OCI-LY7 (cell line): ENCODE measurements at places on chromosomes 3 and 15. TPM values are rescaled to one million over a fixed set of nuclear protein-coding genes. Genes with fewer than 3 reads are reported as not detected.

The RASGRP1 gene
- total RNA-seq = 6.1 and 12.9 TPM in 2 replicates

The INSYN1 gene
- total RNA-seq = not detected in 2 replicates

The IMPG2 gene
- not detected in 2 replicates for total RNA-seq

The BHLHE40 gene
- total RNA-seq = 0.11 TPM in 1 of 2 replicates, not detected in the other

The GOLGA6L10 gene
- 0.39 and 0.49 TPM in 2 replicates for total RNA-seq

The DOCK3 gene
- not detected in 2 replicates for total RNA-seq

The RNU6-1 gene
- not detected in 2 replicates for total RNA-seq

The DNAJC13 gene
- total RNA-seq = 42.7 and 46.1 TPM in 2 replicates

The CCR2 gene
- total RNA-seq = not detected in 2 replicates

The HESX1 gene
- total RNA-seq = 4.7 and 6.0 TPM in 2 replicates

The PRTG gene
- total RNA-seq = 0.15 TPM in 1 of 2 replicates, not detected in the other

The CCK gene
- total RNA-seq = not detected in 2 replicates

The KLHL18 gene
- total RNA-seq = 28.6 and 35.2 TPM in 2 replicates

The KLHL25 gene
- total RNA-seq = 5.1 and 5.5 TPM in 2 replicates

The TMEM158 gene
- not detected in 2 replicates for total RNA-seq

The GPR87 gene
- not detected in 2 replicates for total RNA-seq

The GOLGA8A gene
- total RNA-seq = 10.7 and 10.8 TPM in 2 replicates

The SPINK8 gene
- total RNA-seq = not detected in 2 replicates

The LACTB gene
- total RNA-seq = 7.2 and 8.3 TPM in 2 replicates

The MKRN2OS gene
- total RNA-seq = not detected in 2 replicates

The CCDC71 gene
- total RNA-seq = 22.7 and 23.4 TPM in 2 replicates
